ENCODE measurements at places on chromosomes 2 and 18.

GRCh38 chr2:122029456-122029855, 274.0 kb downstream of the TSN start:
- no peak for DNase-seq

DNA sequence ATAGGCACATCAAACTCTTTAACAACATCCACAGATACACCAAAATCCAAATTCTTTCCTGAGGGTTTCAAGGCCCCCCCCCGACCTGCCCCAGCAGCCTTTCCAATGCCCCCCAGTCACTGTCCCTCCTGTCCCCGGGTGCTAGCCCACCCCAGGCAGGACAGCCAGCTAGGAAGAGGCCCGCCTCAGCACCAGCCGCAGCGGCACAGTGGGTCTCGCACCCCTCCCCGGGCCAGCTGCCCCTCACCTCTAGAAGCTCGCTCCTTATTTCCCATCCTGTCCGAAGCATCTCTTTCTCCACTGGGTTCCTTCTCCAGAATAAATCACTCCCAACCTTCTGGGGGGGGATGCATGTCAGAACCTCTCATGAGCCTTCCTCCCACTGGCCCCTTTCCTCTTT, 69.4 kb downstream of the FBXO15 start:
- no peak for DNase-seq

DNA sequence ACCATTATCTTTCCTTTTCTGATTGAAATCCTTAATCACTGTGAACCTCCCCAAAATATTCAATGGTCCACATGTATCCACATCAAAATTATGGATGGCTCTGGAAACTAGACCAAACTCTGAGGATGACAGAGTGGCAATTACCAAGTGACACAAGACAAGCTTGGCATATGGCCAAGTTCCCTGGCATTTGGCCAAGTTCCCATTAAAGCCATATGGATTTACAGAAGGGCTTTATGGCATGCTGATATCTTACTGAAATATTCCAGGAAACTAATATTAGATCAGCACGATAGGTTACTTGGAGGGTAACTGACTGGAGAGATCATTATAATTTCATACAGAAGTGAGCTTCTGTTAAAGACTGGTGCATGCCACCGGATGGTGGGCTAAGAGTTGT, 21.9 kb upstream of the CERS6 start:
- peak; percentile 89 for DNase-seq

DNA sequence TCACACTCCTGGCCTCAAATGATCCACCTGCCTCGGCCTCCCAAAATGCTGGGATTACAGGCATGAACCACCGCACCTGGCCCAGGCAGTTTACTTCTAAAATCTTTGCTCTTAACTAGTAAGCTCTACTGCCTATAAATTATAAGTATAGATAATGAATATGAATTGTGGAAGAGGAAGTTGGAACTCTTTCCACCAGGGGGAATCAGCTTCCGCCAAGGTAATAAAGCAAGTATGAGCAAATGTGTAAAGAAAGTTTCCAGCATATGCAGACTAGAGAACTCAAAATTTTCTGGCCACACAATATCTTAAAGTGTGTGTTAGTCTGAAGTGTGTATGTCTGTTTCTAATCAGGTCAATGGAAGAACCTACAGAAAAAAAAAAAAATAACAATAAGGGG, 68.1 kb downstream of the RMDN2 start:
- no peak for DNase-seq

- peak; percentile 65 for DNase-seq
Observed at GRCh38 chr18:79965119-79965902, 868 bp downstream of the HSBP1L1 start.

DNA sequence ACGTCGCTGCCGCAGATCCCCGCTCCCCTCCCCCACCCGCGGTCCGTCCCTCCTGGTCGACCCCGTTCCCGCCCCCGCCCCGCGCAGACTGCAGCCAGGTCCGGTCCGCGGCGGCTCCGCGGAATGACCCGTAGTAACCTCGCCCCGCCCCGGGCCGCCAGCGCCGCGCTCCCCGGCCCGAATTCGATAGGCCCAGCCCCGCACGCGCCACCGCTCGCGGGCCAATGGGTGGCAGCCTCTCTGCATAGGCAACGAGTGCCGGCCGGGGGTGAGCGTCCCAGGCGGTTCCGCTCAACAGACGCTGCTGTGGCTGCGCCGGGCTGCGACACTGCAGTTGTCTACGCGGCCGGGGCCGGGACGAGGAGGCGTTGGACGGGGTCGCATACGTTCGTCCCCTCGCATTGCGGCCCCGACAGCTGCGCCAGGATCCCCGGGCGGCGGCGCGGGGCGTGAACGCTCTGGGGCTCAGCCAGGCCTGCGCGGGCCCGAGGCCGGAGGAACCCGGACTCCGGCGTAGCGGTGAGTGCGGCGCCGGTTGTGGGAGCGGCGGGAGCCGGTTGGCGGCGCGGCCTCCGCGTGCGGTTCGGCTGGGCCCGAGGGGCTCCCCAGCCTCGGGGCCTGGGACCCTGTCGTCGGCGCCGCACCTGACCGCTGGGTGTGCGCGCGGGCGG, at the start of gene ACSL3:
Gene ACSL3 (plus strand): TSS at position 297 of the 671 bp plus-strand sequence. CDS start 47,737 bp downstream, outside the sequence.
- peak; percentile 94 for DNase-seq

GRCh38 chr2:86062043-86062442, 43.6 kb downstream of the POLR1A start:
- no peak for DNase-seq

DNA sequence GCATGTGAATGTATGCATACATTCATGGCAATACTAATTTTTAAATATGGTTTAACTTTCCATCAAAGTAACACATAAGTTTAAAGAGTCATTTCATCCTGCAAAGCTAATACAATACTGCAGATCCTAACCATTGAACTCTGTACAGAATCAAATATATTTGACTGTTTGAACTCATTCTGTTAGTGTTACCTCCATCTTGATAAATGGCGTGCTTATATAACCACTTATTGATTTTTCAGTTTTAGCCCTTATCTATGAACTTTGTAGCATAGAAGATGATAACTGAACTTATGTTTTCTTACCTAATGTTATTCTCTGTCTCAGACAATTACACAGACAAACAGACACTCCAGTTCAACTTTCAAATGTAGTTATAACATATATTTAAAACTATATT, 731.0 kb upstream of the LRATD1 start:
- no peak for DNase-seq

DNA sequence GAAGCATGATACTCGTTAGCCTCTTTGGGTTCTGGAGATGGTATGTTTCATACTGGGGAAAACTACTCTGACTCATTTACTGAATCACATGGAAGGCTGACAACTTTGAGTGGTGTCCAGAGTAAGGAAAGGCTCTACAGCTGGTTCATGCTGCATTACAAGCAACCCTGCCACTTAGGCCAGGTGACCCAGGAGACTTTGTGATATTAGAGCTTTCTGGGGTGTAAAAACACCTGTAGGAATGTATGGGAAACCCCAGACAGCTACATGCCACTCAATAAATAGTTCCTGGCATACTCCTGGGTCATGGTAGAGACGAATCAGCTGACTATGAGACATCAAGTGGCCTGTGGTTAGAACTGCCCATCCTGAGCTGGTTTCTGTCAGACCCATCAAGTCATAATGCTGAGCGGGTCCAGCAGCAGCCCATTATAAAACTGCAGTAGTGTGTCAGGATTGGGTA, 21.3 kb upstream of the TCF7L1 start:
- DNase-seq = no peak

Data from NCI-H1105 treated with DMSO at 0.1 percent for 48 hours (cell line).